ENCODE measurements at places on chromosomes 13 and 19.

- DNase-seq: no peak
Observed at GRCh38 chr19:34432797-34433196, 4.6 kb downstream of the UBA2 start.

DNA sequence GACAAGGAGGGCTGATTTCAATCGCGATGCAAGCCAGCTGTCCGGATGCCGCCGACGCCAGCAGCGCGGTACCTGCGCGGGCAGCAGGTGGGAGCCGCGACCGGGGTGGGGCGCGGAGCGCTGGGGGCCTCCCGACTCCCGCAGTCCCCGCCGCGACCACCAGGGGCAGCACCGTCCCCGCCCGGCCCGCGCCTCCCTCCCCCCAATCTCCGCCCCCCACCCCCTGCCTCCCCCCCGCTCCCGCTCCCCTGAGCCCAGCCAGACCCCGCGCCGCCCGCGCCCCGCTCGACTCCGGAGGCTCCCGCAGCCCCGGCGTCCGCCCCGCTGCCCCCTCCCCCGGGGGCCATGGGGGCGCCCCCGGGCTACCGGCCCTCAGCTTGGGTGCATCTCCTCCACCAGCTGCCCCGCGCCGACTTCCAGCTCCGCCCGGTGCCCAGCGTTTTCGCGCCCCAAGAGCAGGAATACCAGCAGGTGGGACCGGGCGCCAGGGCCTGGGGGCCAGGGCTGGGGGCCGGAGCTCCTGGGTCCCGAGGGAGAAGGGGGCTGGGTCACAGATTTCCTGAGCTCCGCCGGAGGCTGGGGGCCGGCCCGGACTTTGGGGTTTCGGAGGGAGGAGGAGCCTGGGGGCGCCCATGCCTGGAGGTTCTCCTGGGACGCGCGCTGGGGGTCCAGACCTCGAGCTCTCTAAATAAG is at the start of gene TTYH1:
TSS of gene TTYH1 (plus strand) at position 257 of the 693 bp plus-strand sequence. CDS start at position 346, 89 bp downstream.
- no peak for DNase-seq

DNA sequence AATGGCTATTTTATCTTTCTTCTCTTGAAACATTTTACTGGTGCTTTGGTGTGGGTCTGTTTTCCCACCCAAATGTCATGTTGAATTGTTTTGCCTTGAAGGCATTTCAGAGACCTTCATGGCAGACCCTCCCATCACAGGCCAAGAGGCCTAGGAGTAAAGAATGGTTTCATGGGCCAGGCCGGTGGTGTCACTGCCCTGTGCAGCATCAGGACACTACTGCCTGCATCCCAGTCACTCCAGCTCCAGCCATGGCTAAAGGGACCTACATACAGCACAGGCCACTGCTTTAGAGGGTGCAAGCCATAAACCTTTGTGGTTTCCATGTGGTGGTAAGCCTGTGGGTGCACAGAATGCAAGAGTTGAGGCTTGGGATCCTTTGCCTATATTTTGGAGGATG is 326.9 kb downstream of the SLITRK5 start:
- no peak for DNase-seq

GRCh38 chr19:38287604-38288003 is 16.4 kb upstream of the C19orf33 start:
- DNase-seq: no peak

- no peak for DNase-seq
Observed at GRCh38 chr13:46587807-46588418, 34.9 kb downstream of the LRCH1 start.

DNA sequence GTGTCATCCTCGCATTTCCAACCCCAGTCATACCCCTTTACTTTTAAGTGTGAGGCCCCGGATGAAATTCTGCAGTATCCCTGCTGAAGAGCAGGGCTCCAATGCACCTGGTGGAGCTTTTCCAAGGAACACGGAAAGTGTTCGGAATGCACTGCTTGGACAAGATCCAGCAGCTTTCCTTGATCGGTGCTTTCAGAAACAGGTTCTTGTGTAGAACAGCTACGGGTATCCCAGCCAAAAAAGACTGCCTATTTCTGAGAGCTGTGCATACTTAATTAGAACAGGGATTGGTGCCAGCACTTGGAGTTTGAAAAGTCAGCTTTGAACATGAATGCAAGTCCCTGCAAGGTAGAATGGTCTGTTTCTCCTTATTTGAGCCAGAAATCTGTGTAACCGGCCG is 87.2 kb upstream of the C1QTNF9B start:
- DNase-seq: no peak

- no peak for DNase-seq
Observed at GRCh38 chr13:101465877-101466276, 13.4 kb downstream of the ITGBL1 start.

DNA sequence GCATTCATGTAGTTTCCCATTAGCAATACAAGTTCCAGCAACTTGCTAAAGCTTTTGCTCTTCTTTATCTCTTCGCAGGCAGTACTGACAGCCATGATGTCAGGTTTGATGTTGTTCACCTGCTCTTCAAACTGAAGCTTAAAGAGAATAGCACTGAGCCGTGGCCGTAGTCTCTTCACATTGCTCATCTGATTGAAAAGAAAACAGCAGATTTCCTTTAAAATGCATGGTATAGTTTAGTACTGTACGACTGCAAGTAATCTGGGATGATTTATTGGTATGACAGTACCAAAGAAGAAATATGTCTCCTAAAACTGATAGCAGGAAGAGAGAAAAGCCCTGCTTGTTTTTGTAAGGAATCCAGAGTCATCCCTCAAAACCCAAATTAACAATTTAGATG is 284.4 kb downstream of the DIAPH3 start:
- DNase-seq: no peak

- no peak for DNase-seq
Observed at GRCh38 chr13:78650717-78651083, 8.3 kb downstream of the OBI1 start.

- DNase-seq: no peak
Observed at GRCh38 chr13:40818926-40819325, 29.5 kb downstream of the SLC25A15 start.

GRCh38 chr13:102999499-102999898 is 66.7 kb downstream of the SLC10A2 start:
- DNase-seq: no peak

DNA sequence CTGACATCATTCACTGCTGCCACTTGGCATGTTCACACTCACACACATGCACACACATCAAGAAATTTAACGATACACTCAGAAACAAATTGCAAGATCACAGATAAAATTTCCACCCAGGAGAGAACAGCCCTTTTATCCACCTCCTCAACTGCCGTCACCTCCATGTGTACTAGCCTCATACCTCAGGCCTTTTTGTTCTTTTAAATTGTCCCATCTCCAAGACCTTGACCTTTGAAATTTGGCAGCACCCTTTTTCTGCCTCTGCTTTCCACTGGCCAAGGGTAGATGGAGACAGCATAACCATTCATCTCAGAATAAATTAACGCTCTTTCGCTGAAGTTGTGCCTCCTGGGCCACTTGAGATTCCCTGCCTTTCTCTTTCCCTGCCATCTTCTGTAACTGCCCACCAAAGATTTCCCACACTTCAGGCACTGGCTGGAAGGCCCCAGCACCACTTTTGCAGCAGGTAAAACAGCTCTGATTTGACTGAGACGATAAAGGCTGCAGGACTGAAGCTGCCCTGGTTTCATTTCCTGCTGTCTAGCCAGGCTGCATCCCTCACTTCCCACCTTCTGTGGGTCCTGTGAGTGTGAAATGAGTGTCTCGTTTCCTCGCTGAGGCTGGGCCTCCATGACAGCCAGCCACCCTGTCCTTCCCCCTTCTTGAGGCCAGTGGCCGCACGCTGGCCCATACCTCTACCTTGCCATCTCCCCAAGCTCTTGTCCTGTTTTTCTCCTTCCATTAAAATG is 39.3 kb downstream of the MBNL2 start:
- no peak for DNase-seq

DNA sequence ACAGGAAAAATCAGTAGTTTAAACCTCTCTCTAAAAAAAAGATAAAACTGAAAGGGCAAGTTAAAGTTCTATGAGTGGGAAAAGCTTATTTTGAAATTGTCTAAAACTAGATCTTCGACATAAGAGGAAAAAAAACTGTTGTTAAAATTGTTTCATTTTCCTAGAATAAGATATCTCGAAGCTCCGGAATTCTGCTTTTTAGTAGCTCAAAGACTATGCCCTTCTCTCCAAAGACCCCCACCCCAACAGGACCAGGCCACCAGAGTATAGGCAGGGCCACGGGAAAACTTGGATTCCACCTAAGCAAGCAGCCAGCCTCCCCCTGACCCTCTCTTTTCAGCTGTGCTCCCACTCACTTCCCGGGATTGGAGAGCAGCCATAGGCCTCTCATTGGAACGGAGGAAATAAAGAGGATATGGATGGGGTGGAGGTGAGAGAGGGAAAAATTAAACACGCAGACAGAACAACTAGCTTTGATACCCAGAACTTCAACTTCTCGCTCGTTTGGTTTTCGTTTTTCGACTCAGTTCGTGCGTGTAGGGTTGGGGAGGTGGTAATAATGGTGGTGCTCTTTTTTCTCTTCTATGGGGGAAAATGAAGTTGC is 3.0 kb downstream of the POU4F1 start:
- DNase-seq: no peak

- peak; percentile 40 for DNase-seq
Observed at GRCh38 chr19:49097453-49098288, 12.4 kb downstream of the SNRNP70 start.

- DNase-seq: no peak
Observed at GRCh38 chr19:57348136-57348535, 2.9 kb upstream of the ZNF304 start.

- DNase-seq: no peak
Observed at GRCh38 chr13:103140001-103140671, 73.9 kb upstream of the SLC10A2 start.

DNA sequence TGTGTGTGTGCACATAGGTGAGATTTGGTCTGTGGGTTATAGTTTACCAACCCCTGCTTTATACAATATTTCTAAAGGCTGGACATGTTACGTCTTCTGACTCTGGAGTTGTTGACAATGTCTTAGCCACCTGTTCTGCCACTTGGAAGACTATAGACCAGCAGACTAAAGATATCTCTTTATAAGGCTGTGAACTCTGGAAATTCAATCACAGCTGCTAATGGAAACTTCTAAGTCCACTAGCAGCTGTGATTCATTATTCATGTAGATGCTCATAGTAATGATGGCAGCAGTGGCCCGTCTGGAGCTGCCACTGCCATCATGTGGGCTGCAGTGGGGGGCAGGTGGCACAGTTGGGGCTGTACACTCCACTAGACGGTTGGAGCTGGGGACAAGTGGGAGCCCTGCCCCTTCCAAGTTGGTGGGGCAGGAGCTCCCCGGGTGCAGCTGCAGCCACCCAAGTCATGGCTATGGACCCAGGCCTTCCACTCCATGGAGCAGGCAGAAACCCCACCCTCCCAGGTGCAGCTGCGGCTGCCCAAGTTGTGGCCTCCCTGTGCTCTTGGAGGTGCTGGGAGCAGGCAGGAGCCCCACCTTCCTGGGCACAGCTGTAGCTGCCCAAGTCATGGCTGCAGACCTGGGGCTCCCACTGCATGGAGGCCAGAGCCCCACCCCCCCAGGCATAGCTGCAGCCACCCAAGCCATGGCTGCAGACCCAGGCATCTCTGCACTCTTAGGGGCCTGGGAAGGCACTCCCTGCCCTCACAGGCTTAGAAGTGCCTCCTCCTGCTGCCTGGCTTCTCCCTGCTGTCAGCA is 8.8 kb downstream of the IGFL4 start:
- DNase-seq: no peak

- no peak for DNase-seq
Observed at GRCh38 chr19:13029301-13029880, 34.1 kb downstream of the NFIX start.

GRCh38 chr19:10640361-10640760 is 13.8 kb upstream of the ILF3 start:
- DNase-seq: no peak

DNA sequence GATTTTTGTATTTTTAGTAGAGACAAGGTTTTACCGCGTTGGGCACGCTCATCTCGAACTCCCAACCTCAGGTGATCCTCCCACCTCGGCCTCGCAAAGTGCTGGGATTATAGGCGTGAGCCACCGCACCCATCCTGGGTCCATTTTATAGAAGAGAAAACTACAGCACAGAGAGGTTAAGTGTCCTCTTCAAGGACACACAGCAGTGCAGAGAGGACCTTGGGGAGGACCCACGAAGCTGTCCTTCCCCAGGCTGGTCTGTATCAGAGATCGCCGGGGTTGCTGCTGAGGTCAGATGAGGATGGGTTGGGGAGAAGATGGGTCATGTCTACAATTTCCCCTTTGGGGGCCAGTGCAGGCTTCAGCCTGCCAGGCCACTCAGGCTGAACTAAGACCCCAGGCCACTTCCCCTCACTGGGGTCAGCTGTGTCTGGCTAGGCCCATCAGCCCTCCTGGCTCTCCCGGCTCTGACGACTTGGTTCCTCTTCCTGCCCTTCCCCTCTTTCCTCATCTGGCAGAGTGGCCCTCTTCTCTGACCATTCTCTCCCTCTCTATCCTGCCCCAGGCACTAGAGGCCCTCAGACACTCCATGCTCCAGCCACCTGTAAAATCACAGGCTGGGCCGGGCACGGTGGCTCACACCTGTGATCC is 9.6 kb downstream of the MYO1F start:
- no peak for DNase-seq

DNA sequence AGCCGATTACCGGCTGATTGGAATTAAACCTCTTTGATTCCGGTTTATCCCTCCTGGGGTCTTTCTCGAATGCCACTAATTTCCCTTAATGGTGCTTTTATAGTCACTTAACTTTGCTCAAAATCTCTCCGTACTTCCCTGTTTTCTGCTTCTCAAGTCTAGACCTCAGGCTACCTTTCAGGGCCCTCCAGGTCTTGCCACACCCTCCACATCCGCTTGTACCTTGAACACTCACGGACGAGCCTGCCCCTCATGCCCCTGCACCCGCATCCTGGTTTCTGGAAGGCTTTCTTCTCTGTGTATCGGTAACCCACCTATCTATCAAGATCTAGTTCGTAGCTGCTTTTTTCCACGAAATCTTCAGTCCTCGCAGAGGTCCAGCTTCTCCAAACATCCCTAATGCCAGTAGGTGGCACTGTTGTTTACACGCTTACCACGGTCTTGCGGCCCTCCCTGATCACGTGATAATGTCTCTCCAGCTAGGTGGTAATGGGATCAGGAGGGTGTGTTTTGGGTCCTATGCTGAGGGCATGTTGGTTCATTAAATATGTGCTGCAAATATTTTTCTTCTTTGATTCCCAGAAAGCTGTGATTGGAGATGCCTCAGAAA is 13.8 kb downstream of the ATP12A start:
- DNase-seq: peak; percentile 28

GRCh38 chr13:88153353-88153752 is 482.2 kb downstream of the SLITRK5 start:
- no peak for DNase-seq

- no peak for DNase-seq
Observed at GRCh38 chr13:90445179-90445578, 902.3 kb upstream of the MIR17HG start.

- no peak for DNase-seq
Observed at GRCh38 chr13:90416519-90416918, 931.0 kb upstream of the MIR17HG start.

DNA sequence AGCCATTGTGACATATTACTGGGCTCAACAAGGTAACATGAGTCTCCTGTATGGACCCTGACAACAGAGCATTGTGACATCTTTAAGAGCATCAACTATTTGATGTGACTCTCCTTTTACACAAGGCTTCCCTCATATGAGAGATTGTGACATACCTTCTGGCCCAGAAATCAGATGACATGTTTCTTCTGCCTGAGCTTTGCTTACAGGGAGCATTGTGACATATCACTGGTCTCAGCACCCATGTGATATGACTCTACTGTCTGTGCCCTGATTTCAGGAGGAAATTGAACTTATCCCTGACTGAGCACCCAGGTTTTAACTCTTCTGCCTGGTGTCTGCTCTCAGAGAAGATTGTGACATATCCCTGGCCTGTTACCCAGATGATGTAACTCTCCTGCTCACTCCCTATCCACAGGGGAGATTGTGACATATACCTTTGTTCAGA is 15.9 kb upstream of the ZNF681 start:
- DNase-seq: no peak

All from NCI-H2107 (cell line).